ENCODE measurements at places on chromosomes 4 and X.

GRCh38 chr4:123825596-123826291, 429.1 kb downstream of the SPRY1 start:
- DNase-seq = no peak

- DNase-seq = no peak
Measured at GRCh38 chrX:96432647-96433046, 252.0 kb upstream of the DIAPH2 start.

DNA sequence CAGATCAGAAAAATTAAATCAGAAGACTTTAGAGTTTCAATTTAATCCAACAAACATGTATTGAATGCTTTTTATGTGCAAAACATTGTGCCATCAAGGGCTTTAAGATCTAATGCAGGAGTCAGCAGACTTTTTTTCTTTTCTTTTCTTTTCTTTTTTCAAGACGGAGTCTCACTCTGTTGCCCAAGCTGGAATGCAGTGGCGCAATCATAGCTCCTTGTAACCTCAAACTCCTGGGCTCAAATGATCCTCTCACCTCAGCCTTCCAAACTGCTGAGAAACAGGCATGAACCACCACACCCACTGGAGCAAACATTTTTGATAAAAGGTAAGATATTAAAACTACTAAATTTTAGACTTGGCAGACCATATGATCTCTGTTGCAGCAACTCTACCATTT, 24.6 kb upstream of the LRBA start:
- no peak for DNase-seq

GRCh38 chr4:137370206-137370633, 162.1 kb downstream of the PCDH18 start:
- DNase-seq = no peak

DNA sequence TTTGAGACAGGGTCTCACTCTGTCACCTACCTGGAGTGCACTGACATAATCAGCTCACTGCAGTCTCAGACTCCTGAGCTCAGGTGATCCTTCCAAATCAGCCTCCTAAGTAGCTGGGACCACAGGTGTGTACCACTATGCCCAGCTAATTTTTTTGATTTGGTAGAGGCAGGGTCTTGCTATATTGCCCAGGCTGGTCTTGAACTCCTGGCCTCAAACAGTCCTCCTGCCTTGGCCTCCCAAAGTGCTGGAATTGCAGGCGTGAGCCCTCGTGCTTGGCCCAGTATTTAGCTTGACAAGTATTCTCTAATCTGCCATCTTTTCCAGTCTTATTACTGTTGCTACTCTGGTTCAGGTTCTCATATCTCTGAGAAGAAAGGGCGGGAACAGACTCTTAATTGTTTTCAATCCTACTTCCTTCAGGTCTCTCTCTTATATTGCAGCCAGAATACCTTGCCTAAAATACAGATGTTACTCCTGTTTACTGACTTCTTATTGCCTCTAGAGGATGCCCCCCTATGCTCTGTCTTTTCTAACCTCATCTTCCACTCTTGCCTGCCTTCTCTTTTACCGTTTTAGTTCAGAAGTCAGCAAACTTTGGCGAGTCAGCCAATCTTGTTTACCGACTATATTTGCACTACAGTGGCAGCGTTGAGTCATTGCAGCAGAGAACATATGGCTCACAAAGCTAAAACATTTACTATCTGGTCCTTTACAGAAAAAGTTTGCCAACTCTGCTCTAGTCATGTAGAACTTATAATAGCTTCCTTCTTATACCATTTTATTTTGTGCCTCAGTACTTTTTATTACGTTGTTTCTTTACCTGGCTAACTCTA, 19.0 kb downstream of the MRPL1 start:
- DNase-seq = no peak

- DNase-seq = peak; percentile 67
Measured at GRCh38 chrX:39688576-39689375, 409.0 kb downstream of the BCOR start.

DNA sequence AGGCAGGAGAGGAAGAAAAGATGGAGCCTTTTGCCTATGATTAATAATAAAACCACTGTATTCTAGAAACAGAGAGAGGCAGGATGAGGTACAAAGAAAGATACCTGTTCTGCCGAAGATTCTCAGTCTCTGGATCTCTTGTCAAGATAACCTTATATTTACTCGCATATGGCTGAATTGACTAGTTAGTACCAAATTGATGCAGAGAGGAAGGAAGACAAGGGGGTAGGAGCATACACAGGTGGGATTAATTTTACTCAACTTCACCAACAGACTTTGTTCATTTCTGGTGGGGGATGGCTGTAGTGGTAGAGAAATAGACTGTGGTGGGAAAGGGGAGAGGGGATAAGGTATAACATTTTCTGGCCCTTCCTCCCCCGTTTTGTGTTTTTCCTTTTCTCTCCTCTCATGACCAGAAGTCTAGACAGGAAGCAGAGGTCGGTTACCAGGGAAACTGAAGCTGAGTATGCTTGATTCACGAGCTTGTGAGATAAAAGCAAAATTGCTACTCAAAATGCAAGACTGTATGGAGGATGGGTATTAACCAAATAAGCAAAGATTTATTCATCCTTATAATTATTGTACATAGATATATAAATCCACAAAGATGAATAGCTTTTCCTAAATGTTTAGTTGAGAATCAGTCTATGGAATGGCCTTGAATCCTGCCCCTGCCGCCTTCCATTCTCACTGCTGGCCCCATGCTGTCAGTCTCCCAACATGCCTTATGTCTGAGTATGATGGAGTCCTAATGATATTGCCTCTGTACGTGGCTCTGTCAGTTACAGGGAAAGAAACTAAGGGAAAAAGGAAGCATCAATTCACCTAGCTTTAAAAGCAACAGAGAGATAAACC, 17.8 kb upstream of the PAGE2B start:
- no peak for DNase-seq

DNA sequence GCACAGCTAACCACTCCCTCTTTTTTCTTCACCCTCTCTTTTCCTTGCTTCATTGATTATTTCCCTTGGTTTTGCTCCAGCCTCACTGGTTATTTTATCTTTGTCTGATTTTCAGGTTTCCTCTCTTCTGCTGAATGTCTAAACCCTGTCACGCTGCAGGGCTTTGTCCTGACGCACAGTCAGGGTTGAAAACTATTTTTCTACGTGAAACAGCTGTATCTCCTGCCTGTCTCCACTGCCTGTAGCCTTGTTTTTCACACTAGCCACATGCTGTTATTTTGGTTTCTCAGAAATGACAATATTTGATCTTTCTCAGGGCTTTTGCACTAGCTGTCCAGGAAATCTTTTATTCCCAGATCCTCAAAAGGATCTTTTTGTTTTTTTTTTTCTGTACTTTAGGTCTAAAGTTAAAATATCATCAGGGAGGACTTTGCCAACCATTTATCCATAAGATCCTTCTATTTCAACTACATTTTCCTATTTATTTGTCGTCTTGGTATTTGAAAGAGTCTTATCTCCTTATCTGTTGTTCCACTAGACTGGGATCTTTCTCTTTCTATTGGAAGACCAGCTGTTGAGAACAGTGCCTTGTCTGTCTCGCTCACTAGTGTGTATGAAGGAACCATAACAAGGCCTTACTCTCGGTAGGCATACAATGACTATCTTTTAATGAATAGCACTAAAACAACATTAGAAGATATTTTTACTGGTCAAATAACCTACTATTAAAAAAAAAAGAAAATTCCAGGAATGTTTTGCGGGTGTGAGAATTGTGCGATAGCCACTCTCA, 164.3 kb downstream of the PDHA2 start:
- DNase-seq = no peak

- no peak for DNase-seq
Measured at GRCh38 chr4:148808416-148808815, 366.2 kb upstream of the NR3C2 start.

GRCh38 chr4:2083826-2084160, 24.7 kb downstream of the NAT8L start:
- DNase-seq = no peak

- DNase-seq = no peak
Measured at GRCh38 chr4:34309383-34309906, 1934.9 kb downstream of the ARAP2 start.

- DNase-seq = no peak
Measured at GRCh38 chr4:77065382-77065781, 10.4 kb downstream of the CCNI start.

GRCh38 chrX:43373032-43373431, 283.1 kb upstream of the MAOA start:
- no peak for DNase-seq

DNA sequence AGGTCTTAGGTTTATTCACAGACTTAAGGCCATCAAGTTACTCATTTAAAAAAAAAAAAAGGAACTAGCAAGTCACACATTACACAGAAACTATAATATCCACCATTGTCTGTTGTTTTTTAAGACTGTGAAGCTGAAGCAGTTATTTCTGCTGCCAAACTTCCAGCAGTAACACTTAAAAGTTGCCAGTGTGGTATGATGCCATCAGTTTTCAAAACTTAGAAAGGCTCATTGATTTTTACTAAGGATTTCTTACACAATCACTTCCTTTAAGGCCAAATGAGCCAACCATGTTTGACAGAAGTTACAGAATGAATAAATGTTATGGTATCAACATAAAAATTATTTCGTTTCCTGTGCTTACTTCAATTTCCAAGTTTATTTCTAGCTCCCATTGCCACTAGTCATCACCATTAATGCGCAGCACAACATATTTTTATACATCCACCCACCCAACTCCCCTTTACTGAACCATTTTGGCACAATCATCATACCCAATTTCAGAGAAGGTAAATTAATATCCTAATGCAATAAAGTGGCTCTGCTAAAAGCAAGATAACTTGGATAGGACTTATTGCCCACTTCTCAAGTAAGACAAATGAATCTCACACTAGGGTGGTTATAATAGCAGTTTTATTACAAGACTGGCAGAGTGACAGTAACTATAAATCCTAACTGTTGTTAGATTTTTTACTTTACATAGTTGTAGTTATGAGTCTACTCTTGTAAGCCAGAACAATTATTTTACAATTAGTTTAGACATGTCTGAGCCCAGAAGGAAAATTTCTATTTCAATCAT, 13.1 kb downstream of the PDGFC start:
- no peak for DNase-seq

GRCh38 chrX:53281321-53281822, at the start of gene IQSEC2:
Gene IQSEC2, minus strand, starts transcription at chrX:53281584.
- DNase-seq = peak; percentile 94

DNA sequence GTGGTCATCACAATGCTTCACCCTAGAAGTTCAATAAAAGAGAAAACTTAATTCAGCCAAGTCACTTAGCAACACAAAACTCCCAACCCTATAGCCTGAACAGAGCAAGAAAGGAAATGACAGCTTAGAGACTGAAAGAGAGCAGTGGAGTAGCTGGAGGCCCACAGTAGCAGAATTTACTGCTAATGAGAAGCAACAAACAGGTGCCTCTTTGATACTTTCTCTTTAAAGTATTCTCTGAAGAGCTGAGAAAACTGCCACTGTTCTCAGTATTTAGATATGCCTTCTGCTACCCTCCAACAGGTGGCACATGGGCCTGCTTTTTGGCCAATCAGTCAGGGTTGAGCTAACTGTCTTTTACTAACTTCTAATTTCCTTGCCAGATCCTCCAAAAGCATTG, 240.0 kb downstream of the GPC3 start:
- DNase-seq = no peak

DNA sequence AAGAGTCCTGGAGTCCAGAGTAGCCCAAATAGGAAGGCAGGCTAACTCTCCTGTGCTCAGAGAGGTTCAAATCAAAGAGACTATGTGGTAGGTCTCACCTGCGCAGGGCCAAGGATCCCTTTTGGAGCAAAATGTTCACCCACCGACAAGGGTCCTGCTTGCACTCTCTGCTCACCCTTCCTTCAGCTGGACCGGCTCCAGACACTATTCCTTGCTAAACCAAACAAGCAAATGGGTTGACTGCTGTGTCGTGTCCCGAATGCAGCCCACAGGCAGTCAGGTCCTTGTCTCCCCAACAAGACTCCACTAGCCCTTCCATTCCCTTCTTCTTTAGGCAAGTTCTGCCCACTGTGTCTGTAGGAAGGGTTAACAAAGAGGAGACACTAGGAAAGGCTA, 760 bp downstream of the TRMT2B start:
- no peak for DNase-seq

GRCh38 chrX:69072486-69073006, 92.7 kb downstream of the PJA1 start:
- no peak for DNase-seq

DNA sequence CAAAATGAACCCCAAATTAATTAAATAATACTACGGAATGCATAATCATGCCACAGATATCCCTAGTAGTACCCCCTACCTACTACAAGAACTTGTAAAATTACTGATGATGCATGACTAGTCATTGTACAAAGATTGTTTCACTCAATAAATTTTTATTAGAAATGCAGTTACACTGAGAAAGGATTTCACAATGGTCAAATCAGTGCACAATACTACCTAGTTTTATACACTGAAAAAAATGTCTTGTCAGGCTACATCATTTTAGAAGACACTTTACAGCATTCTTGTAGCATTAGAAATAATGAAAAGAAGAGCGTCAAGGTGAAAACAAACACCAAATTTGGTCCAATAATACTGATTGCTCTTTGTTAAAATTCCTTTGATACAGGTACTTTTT, 178.8 kb downstream of the GPM6A start:
- DNase-seq = no peak

GRCh38 chr4:118772081-118772766, 63.7 kb downstream of the SEC24D start:
- no peak for DNase-seq

- DNase-seq = no peak
Measured at GRCh38 chrX:120380699-120381098, 18.8 kb downstream of the ATP1B4 start.

- DNase-seq = no peak
Measured at GRCh38 chrX:44480591-44480990, 62.1 kb downstream of the FUNDC1 start.

- DNase-seq = no peak
Measured at GRCh38 chr4:38292529-38292928, 332.3 kb downstream of the PTTG2 start.

DNA sequence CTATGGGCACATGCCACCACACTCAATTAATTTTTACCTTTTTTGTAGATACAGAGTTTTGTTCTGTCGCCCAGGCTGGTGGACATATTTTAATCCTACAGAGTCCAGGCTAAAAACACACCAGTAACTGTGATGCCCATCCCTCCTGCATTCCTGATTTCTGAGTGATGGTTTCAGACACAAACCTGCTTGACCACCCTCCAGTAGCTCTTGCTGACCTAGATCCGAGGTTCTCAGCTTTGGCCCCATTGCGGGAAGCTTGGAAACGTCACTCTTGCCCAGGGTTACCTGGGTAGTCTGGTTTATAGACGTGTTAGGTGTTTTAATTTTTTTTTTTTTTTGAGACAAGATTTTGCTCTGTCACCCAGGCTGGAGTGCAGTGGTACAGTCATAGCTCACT, 7.5 kb downstream of the CD99 start:
- no peak for DNase-seq

DNA sequence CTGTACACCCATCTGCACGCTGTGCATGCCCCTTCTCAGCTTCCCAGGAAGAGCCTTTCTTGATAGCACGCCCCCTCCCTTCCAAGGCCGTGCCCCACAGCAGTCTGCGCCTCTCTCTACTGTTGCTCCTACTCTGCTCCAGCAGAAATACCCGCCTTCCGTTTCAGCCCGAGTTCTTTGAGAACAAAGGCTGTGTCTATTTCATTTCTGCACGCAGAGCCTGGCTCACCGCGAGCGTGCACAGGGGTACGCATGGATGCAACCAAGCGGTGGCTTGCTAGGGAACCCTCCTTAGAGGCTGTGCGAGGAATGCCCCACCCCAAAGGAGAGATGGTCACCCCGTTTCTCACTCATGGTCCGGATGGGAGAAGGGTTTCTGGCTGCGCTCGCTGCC, 485 bp downstream of the AADAT start:
- DNase-seq = peak; percentile 46

Measured in femur (tissue), 1 donor.